ENCODE measurements at places on chromosomes 3 and 15.

DNA sequence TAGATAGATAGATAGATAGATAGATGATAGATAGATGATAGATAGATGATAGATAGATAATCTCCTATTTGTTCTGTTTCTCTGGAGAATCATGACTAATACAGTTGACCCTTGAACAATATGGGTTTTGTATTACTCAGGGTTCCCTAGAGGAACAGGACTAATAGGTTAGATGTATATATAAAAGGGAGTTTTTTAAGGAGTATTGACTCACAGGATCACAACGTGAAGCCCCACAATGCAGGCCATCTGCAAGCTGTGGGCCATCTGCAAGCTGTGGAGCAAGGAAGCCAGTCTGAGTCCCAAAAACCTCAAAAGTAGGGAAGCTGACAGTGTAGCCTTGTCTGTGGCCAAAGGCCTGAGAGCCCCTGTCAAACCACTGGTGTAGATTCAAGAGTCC lies 67.6 kb downstream of the PYDC2 start:
- DNase-seq = no peak

GRCh38 chr3:104269771-104270170 lies 1096.9 kb upstream of the ALCAM start:
- DNase-seq = no peak

GRCh38 chr3:46852334-46852720 lies 10.9 kb downstream of the MYL3 start:
- DNase-seq = no peak

- no peak for DNase-seq
Measured at GRCh38 chr3:123286308-123287023, 84.7 kb downstream of the SEC22A start.

GRCh38 chr3:147507638-147508286 lies 98.6 kb downstream of the ZIC1 start:
- no peak for DNase-seq

- no peak for DNase-seq
Measured at GRCh38 chr3:107446706-107447105, 69.5 kb downstream of the CCDC54 start.

- no peak for DNase-seq
Measured at GRCh38 chr3:33711100-33711499, 7.0 kb downstream of the CLASP2 start.

DNA sequence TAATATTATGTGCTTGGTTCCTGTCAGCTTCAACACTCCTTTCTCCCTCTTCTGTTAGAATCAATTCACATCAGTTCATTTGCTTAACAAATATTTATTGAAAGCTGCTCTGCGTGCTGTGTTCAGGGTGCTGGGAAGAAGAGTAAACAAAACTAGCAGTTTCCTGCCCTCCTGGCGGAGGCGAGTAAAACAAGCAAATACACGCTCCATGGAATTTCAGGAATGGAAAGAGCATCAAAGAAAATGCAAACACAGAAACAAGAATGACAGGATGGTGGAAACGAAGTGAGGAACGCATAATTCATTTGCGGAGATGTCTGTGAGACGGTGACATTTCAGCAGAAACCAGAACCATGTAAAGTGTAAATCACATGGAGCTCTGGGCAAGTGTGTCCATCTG lies 49.4 kb upstream of the SPTSSB start:
- DNase-seq = no peak

GRCh38 chr3:53023072-53023823 lies 22.6 kb downstream of the SFMBT1 start:
- DNase-seq = no peak

- DNase-seq = no peak
Measured at GRCh38 chr3:10709110-10709781, 106.8 kb upstream of the SLC6A11 start.

DNA sequence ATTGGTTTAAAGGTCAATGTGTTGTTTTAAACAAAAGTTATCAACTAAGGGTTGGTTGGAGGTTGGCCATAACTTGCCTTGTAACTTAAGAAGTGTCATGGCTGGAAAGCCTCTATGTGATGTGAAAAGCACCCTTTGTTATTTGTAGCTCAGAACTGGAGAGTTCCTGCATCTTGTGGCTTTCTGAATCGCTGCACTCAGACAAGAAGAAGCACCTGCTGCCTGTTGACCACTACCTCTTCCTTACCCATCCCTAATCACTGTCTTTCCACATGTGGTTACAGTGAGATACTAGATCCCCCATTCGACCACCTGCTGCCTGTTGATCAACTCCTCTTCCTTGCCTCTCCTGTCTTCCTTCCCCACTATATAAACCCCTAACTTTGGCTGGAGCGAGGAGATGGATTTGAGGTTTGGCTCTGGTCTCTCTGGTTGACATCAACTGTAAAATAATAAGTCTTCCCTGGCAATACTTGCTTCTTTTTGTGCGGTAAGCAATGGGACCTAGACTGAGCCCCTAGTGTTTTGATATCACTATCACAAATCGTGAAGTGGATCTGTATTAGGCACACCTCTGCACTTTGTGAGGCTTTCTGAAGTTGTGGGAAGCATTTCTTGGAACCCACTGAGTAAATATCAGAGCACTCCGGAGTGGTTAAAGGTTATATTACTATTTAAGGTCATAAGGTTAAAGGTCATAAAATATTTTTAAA lies 13.8 kb downstream of the RPL39L start:
- DNase-seq = no peak

DNA sequence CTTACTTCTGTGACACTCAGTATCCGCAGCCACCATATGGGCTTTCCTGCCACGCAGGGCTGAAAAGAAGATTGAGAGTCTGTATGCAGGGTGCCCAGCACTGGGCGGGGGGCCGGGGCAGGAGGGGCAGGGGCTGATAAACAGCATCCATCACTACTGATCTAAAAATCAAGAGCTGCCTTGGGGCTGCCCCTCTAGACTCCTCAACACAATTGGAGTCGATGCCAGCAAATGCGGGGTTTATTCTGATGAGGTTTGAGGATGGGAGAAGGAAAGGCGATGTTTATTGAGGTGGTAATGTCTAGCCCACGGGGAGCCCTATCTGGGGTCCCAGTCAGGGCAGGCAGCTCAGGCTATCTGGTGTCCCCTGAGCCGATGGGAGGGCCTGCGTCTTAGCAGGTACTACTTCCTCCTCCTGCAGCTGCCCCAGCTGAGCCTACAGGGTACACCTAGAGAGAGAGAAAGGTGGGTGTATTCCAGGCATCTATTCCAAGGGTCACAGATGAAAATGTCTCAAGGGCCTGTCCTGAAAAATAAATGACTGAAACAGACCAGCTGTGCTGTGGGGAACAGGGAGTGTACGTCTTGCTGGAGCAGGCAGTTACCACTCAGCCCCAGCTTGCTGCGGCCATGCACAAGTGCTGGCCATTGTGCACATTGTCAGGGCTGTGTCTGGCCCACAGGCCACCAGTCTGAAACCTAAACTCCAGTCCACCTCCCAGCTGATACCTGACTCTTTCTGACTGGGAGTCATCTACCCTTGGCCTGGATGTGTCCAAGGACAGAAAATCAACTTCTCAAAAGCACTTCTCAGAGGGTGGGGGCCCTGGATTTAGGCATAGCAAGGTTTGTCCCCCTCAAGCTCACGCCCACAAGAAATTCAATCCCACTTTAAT lies 19.5 kb downstream of the ISG20 start:
- no peak for DNase-seq

DNA sequence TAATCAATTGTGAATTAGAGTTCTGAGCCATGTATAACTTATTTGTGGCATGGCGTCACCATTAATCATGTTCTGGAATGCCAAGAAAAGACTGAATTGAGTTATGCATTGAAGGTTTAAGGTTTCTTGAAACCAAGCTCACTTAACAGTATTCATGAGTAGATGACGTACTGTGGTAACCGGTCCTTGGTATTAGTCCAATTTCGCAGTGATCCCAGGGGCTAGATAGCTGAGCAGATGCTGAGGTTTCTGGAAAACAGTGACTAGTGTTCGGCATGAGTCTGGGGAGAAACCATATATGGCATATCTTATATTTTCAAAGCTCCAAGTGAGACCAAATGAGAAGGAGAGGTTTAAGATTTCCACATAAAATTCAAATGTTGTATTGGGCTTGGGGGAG lies 218.3 kb upstream of the LYSMD4 start:
- DNase-seq = no peak

- DNase-seq = no peak
Measured at GRCh38 chr3:188394623-188395022, 240.7 kb downstream of the LPP start.

DNA sequence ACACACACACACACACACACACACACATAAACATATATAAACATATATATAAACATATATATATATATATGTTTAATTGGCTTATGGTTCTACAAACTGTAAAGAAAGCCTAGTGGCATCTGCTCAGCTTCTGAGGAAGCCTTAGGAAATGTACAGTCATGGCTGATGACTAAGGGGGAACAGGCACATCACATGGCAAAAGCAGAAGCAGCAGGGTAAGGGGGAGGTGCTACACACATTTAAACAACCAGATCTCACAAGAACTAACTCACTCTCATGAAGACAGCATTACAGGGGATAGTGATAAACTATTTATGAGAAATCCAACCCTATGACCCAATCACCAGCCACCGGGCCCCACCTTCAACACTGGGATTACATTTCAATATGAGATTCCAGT lies 922.9 kb downstream of the SI start:
- DNase-seq = no peak

DNA sequence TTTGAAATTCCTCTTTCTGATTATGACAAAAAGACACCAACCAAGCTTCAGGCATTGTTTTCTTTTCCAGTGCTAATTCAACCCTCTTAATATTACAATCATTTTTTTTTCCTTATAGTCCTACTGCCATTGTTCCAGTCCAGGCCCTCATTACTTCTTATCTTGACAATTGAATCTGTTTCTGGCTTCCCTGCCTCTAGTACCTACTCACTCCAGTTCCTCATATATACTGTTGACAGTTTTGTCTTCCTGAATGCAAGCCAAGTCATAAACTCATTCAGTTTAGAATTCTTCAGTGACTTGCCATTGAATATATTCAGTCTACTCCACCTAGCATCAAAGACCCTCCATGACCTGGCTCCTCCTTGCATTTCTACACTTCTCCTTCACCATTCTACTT lies 507.4 kb downstream of the FGF12 start:
- DNase-seq = no peak

- DNase-seq = no peak
Measured at GRCh38 chr3:53850895-53851294, 4.5 kb downstream of the IL17RB start.

DNA sequence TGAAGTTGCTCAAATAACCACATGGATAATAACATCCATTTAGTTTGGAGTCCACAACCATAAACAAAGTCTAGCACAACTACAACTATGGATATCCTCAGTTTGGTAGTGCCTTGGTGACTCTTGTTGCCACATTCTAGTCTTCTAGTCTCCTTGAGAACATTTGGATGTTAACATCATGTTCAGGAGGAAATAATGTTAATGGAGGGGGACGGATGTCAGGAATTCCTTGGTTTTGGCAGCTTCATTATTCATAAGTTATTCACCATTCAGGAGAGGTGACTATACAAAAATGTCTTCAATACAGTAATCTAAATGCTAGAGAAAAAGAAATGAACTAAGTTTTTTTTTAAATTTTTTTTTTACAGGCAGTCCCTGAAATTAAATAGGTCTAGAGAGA lies 26.4 kb upstream of the GABPB1 start:
- DNase-seq = no peak

GRCh38 chr15:85444122-85444745 lies 63.8 kb downstream of the AKAP13 start:
- no peak for DNase-seq

DNA sequence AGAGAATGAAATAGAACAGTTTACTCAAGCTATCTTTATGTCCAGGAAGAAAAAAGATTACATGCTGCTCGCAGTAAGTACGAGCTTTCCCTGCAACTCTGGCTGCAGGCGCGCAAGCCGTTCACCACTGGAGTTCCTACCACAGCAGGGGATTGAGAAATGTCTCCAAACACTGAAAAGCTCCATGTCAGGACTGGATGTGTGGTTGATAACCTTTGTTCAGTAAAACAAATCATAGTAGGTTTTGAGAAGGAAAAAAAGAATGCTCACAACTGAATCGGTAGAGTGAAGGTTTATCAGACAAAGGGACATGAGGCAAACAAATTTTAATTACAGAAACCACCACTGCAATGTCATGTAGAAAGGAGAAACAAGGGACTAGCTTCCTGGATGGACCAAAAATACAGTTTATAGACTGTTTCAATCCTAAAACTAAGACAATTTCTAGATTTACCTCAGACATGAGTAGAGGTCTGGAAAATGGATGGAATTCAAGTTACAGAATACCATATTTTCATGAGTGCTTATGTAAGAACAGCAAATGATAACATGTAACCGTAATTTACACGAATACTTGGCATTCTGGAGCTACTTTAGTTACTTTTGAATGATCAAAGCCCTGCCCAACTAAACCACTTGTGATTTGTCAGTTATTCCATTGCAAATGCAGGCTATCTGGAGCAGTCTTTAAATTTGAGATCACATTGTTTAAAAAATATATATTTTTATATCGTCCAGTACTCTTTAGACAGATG lies 471.1 kb downstream of the SHQ1 start:
- DNase-seq = no peak

DNA sequence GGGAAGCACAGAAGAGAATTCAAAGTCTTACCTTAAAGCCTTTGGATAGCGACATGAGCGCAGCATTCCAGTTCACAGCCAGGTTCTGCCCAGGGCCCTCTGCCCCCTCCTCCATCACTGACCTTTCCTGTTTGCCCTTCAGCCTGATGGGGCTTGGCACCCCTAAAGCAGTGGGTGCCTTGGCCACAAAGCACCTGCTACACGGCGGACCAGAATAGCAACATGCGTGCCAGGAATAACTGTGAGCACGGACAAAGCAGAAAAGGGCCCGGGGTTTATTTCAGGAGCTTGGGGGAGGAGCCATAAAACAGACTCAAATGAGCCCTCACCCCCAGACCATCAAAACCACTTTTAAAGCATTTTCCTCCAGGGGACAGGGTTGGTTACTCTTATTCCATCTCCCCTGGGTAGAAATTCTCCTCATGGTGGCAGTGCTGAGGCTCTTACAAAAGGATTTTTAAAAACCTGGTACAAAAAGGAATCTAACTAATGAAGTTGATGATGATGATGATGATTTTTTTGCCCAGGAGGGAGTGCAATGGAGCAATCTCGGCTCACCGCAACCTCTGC lies 135.4 kb downstream of the KLF13 start:
- no peak for DNase-seq

DNA sequence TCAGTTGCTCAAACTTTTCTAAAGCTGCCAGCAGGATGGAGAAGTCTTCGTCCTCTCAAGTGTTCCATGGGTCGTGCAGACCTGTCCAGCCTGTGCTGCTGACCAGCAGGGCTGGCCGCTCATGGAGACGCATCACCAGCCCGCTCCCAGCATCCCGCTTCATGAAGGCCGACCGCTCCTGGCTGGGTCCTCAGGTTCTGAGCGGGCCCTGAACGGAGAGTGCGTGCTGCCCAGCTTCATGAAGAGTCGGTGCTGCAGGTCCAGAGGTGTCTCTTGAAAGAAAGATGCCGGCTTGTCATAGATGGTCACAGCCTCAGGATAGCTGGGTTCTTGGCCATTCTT lies 75.8 kb upstream of the KCNAB1 start:
- no peak for DNase-seq

GRCh38 chr3:114242947-114243346 lies 5.6 kb upstream of the ZNF80 start:
- no peak for DNase-seq

- no peak for DNase-seq
Measured at GRCh38 chr3:7813365-7813764, 688.3 kb upstream of the LMCD1 start.
